AG09309 (cell line): ENCODE measurements at places on chromosomes 7 and 10.

GRCh38 chr7:149547126-149547525, 49.5 kb upstream of the ZNF746 start:
- DNase-seq = no peak

DNA sequence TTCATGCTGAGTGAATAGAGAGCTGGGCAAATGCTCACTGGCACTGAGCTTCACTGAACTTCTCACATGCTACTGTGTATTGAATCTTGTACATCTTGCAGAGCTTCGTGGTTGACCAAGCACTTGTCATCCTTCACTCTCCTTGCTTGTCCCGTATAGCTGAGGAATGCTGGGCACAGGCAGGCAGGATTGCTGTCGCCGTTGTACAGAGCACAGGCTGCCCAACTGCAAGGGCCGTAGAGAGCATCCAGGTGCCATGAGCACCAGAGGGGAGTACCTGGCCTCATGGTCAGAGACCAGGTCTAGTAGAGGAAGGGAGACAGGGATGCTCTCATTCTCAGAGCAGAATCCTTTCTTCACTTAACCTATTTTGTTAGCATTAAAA, 99.8 kb upstream of the RET start:
- no peak for DNase-seq

DNA sequence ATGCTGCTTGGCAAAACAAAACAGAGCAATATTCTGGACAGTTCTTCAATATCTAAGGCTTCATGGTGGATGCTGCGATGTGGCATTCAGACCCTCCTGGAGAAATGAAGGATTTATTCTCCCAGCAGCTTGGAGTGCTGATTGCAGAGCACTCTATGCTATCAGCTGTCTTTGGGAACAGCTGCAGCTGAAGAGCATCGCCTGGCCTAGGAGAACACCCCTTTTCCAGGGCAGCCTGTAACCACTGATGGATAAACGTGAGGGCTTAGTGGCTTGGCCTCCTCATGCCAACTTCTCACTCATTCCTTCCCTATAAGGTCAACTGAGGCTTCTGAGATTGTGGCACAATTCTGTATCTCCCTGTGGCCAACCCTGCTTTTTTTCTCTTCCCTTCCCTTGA, 638.1 kb upstream of the CNTNAP2 start:
- DNase-seq = no peak

GRCh38 chr7:77258593-77258992, 59.0 kb upstream of the FGL2 start:
- DNase-seq = no peak

DNA sequence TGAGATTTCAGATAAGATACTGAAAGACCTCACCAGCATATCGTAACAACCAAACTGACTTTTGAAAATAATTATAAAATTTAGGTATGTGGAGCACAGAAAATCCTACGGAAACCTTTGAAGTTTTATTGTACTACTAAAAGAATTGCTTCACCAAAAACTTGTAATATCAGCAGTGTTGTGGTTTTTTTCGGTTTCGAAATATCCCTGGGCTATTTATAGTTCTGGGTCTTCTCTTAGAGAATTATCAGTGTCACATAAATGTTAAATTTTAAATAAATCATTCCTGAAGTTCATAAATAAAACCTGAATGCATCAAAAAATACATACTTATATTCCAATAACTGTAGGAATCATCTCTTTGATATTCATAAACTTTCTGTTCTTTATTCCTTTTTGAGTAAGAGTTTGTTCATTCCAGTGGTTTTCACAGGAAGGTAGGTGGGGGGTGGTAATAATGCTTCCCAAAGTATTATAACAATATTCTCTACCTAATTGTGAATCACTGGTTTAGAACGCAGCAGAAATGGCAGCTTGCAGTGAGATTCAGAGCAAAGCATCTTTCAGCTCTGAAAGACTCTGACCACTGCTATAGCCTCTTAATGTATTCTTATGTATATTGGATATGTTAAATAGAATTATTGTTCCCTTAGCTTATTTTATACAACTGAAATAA, 60.2 kb downstream of the ZNF277 start:
- DNase-seq = peak; percentile 34

- no peak for DNase-seq
These were observed 37.1 kb upstream of the COMTD1 start for GRCh38 chr10:75272896-75273295.

GRCh38 chr10:4807761-4808507, 18.1 kb upstream of the AKR1E2 start:
- peak; percentile 52 for DNase-seq

DNA sequence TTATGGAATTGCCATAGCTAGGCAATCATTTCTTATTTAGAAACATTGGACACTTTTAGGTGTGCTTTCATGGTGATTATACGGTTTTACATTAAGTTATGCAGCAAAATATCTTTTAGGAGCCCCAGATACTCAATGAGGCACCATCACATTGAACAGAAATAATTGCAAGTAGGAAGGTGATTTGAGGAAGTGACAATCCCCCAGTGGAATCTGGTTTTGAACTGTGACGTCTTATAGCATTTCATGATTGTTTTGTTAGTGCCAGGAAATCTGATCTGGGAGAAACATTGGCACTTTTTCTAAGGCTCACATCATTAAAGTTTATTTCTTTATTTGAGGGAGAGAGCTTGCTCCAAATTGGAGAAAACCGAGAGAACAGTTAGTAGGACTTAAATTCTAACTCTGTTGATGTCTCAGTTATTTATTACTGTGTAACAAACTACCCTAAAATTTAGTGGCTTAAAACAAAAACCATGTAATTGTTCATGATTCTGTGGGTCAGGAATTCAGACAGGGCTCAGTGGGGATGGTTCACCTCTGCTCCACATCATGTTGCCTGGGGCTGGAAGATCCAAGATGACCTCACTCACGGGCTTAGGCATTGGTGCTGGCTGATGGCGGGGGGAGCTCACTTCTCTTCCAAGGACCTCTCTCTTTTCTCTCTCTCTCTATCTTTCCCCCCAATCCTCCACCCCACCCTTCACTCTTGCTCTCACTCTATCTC, 78.2 kb upstream of the STEAP1B start:
- peak; percentile 84 for DNase-seq

GRCh38 chr7:127658970-127659630, 7.1 kb downstream of the SND1 start:
- DNase-seq = no peak

DNA sequence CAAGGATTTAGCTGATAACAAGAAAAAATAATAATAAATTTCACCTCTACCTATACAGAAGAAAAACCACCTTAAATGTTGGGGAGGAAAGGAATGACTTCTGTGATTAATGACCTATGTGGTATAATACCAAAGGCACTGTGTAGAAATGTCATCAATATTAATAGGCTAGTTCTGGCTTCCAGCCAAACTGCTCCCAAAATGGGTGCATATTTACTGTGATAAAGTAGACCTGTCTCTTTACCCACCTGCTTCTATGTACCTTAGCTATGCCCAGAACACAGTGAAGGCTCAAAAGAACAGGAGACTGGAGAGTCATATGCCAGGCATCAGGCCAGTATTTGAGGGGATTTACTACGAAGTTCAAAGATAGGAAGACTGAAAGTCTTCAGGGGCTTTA, 76.0 kb downstream of the ATE1 start:
- DNase-seq = no peak

DNA sequence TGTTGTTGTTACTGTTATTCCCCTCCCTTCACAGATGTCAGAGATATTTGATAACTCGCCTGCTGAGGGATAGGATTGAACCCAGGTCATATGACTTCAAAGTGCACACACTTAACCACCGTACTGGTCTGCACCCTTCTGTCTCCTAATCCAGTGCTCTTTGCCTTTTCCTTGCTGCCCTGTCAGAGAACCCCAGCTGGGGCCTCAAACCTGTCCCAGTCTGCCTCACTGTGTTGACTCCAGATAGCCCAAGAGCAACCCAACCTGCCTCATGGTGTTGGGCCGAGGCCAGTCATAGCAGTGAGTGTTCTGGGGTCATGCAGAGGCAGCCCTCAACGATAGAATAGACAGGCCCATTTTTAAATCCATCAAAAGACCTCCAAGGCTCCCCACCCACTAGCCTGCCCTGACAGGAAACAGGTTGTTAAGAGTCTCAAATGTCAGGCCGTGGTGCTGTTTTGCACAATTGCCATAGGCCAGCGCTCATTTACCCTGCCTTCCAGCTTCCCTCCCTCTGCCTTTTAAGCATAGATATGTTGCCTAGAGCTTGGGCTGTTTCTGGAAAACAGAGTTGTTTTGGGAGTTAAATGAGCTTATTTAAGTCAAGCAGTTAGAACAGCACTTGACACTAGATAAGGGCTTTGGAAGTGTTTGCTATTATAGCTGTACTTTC, 37.0 kb upstream of the PDCD4 start:
- no peak for DNase-seq

GRCh38 chr10:34641147-34641912, 173.8 kb downstream of the PARD3 start:
- DNase-seq = no peak

DNA sequence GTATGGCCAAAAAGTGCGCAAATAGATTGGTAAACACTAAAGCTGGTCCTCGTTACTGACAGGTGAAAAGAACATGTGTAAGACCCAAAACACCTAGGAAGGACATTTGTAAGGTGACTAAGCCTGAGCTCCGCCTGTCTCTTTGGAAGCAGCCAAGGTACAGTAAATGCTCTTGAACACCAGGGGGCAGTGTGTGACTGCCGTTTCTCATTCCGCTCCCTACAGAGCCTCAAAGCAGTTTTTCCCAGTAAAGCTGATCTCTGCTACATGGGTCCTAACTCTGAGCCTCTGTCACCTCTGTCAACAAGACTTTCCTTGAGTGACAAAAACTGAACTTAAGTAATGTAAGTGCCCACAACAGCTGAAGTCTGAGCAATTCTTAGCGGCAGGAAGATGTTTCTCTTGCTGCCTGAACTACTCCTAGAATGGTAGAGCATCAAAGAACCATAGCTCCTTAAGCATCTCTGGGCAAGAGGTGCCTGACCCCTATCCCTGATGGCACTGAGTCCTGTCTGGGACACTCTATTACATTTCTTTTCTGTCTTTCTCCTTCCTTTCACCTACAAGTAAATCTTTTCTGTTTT, 238.0 kb upstream of the INHBA start:
- DNase-seq = no peak

DNA sequence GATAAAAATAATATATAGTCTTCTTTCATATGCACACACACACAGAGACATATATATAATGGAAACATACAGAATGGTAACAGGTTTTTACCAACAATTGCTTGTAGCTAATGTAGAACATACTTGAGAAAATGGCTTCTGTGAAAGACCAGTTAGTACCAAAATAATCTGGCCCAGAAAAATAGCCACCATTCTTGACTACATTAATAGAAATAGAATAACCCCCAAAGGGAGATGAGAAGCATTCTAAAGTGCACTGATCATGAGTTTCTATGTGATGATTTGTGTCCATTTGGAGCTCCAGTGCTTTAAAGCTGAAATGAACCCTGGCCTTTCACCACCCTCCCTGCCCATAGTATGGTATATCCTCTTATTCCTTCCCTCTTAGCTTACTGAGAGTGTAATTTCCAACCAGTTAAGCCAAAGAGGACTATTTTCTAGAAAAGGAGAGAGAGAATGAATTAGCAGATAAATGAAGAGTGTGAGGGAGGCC, 22.9 kb upstream of the IFIT2 start:
- no peak for DNase-seq

GRCh38 chr10:102247734-102248133, 2.4 kb downstream of the GBF1 start:
- no peak for DNase-seq

DNA sequence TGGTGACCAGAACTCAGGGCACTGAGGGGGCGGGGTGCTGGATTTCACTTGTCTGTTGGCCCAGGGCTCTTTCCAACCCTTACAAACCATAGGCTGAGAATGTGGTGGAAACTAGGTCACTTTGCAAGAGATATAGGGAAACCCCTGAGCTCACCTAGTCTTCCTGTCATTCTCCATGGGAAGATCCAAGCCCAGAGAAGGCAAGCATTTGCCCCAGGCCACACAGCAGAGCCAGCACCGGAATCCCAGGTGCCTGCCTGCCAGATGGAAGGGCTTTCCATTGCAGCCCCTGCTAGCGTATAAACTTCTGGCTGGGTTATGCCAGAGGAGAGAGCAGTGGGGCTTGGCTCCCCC, 427 bp downstream of the PYROXD2 start:
- DNase-seq = no peak

- DNase-seq = no peak
These were observed 109.2 kb upstream of the TRIM24 start for GRCh38 chr7:138350701-138351357.

- DNase-seq = peak; percentile 69
These were observed 67.6 kb downstream of the STK17A start for GRCh38 chr7:43650457-43651052.

DNA sequence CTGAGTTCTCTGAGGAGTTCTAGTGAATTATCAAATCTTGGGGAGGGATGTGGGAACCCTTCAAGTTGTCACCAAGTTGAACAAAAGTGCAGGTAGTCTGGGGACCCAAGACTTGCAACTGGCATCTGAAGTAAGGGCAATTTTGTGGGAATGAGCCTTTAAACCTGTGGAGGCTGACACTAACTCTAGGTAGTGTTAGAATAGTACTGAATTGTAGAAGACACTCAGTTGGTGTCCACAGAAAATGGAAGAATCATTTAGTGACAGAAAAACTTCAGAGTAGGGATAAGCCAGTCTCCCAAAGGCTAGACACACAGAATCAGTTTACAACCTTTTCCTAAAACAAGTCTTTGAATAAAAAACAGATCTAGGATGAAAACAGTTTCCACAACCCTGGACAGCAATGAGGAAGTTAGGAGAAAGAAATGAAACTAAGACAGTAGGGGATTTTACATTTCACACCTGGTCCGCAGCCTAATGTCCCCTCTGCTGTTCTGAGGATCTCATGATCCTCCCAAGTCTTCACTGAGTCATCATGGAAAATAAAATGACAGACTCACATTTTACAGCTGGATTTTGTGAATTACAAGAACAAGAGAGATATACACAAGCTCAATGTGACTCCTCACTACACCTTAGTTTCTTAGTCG, 23.0 kb upstream of the ING3 start:
- no peak for DNase-seq

DNA sequence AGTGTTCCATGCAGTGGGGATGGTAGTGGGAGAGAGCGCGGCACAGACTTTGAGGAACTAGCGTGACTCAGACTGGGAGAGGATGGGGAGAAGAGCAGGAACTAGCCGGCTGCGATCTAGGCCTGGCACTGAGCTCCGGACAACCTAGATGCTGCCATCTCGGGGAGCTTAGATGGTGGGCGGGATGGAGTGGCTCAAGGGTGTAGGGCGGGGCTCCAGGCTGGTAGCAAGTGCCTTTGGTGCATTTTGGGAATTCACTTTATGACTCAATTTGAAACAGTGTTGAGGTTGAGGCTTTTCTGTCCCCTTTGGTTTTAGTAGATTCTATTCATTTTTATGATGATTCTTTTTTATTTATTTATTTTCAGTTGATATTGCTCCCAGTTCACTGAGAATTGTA, 185.3 kb upstream of the GPR26 start:
- no peak for DNase-seq

DNA sequence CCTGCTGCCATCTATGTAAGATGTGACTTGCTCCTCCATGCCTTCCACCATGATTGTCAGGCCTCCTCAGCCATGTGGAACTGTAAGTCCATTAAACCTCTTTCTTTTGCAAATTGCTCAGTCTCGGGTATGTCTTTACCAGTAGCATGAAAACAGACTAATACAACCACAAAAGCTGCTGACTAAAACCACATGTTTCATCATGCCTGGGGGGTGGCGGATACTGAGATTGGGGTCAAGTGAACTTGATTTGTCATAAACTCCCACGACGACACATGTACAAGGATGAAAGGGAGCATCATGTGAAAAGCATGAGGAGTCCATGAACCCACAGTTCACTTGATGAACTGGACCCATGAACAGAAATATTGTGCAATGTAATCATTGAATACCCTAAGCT, 134.9 kb upstream of the ANK3 start:
- peak; percentile 53 for DNase-seq

GRCh38 chr10:47071891-47072290, 160.7 kb downstream of the PTPN20 start:
- DNase-seq = no peak
